Activated CD4-positive, alpha-beta memory T cell treated with anti-CD3 and anti-CD28 coated beads, Interleukin-2, amount 10 ng/mL, durations not matched to agents 7 days and 5 days (primary cell): ENCODE measurements at places on chromosomes 13 and 19.

- H3K27ac ChIP-seq = no peak overlapping the region
- no peak for DNase-seq
- H3K4me1 ChIP-seq = no peaks in the 10 kb centered on the region
- H3K36me3 ChIP-seq = no peaks in the 10 kb centered on the region
- no peaks in the 10 kb centered on the region for H3K27me3 ChIP-seq
Measured at GRCh38 chr13:38024431-38024830, 154.9 kb upstream of the TRPC4 start.

DNA sequence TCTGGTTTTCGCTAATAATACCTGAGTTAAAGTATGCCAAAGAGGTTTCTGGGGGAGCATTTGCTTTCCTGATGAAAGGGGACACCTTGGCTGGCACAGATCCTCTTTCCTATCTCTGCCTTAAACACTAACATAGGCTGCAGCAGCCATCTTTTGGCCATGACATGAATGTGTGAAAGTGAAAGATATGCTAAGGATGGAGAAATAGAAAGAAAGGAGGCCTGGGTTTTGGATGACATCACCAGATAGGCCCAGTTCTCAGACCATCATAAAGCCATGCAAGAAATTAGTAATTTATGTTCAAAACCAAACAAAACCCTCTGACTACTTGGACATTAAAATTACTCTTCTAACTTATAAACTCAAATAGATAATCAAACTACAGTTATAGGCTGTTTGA is 279.7 kb downstream of the COG6 start:
- DNase-seq = no peak
- H3K27ac ChIP-seq = no peak overlapping the region
- no peak overlapping the region for H3K4me3 ChIP-seq
- no peaks in the 10 kb centered on the region for H3K36me3 ChIP-seq
- H3K27me3 ChIP-seq = no peaks in the 10 kb centered on the region
- H3K4me1 ChIP-seq = peaks cover 24% of the 10 kb centered on the region

DNA sequence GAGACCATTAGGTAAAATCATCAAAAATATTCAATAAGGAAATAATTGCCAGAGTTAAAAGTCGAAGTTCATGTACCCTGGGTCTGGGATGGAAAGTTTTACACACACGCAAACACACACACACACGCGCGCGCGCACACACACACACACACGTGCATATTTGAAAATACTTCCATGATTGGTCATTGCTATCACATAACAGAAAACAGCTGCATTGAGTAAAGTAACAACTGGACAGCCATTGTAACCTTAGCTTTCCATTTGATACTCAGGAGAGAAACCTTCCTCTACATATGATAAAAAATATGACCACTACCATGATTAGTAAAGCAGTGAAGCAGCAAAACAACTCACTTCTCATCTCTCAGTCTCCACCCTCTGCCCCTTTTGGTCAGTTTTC is 490.0 kb upstream of the SGCG start:
- no peaks in the 10 kb centered on the region for H3K27me3 ChIP-seq
- no peaks in the 10 kb centered on the region for H3K36me3 ChIP-seq
- H3K4me1 ChIP-seq = no peaks in the 10 kb centered on the region

DNA sequence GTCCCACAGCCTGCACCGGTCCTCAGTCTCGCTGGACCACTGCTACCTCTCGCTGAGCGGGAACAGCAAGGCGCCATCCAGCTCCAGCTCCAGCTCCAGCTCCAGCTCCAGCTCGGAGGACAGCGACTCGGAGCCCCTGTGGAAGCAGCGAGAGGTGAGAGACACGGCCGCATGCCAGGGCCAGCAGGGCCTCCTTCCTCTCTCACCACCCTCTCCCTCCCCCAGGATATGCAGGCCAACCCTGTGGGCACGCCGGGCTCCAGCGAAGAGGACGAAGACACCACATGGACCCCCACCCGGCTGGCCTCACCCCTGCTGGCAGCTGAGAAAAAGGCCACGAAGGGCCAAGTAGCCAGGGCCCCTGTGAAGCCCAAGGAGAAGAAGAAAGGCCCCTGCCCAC is 7.3 kb downstream of the SIX5 start:
- no peak for DNase-seq
- no peak overlapping the region for H3K27ac ChIP-seq
- no peak overlapping the region for H3K4me3 ChIP-seq
- H3K4me1 ChIP-seq = no peaks in the 10 kb centered on the region
- H3K27me3 ChIP-seq = peaks cover 10% of the 10 kb centered on the region

- H3K27me3 ChIP-seq = no peaks in the 10 kb centered on the region
- H3K4me3 ChIP-seq = no peak overlapping the region
- no peak for DNase-seq
- H3K4me1 ChIP-seq = no peaks in the 10 kb centered on the region
- no peak overlapping the region for H3K27ac ChIP-seq
Measured at GRCh38 chr13:22596171-22596863, 584.5 kb upstream of the SGCG start.

- no peaks in the 10 kb centered on the region for H3K36me3 ChIP-seq
- peak; percentile 59 for DNase-seq
- H3K27ac ChIP-seq = peak within 1 kb of the TSS; percentile 82
- H3K4me3 ChIP-seq = peak within 1 kb of the TSS; percentile 76
- H3K27me3 ChIP-seq = no peaks in the 10 kb centered on the region
- peaks cover 36% of the 10 kb centered on the region for H3K4me1 ChIP-seq
Measured at GRCh38 chr13:108269601-108270328, at the start of gene TNFSF13B. Gene TNFSF13B (plus strand): TSS chr13:108269718. CDS start chr13:108269896, 178 bp downstream.

GRCh38 chr19:58098682-58098998 is 609 bp upstream of the ZSCAN18 start:
- peak overlapping the region; percentile 67 for H3K4me3 ChIP-seq
- no peaks in the 10 kb centered on the region for H3K27me3 ChIP-seq
- peak overlapping the region; percentile 71 for H3K27ac ChIP-seq
- peaks cover 15% of the 10 kb centered on the region for H3K36me3 ChIP-seq
